ENCODE measurements at places on chromosomes 3 and 15.

GRCh38 chr3:128075522-128076482, 23.6 kb downstream of the SEC61A1 start:
- no peak for DNase-seq

- no peak for DNase-seq
These were observed 259.9 kb downstream of the PLCL2 start for GRCh38 chr3:17144665-17144993.

DNA sequence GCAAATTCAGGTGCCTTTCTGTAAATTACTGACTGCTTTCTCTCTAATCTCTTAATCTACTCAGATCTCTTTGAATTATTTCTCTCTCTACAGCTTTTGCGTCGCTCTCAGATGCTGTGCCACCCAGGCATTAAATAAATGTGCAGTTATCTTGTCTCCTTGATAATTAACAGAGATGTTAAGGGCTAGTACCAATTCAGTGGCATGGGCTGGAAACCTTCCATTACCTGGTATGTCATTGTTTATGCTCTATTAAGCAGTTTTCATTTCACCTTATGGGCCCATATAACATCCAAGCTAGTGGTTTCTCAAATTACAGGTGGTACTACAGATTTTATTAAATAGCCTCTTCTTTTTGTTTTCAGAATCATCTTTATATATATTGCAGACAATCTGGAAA, 66.0 kb downstream of the PEX5L start:
- DNase-seq = no peak

- no peak for DNase-seq
These were observed 16.4 kb upstream of the SLC35G2 start for GRCh38 chr3:136802481-136802996.

- DNase-seq = no peak
These were observed 24.6 kb upstream of the GRIP2 start for GRCh38 chr3:14564741-14565140.

DNA sequence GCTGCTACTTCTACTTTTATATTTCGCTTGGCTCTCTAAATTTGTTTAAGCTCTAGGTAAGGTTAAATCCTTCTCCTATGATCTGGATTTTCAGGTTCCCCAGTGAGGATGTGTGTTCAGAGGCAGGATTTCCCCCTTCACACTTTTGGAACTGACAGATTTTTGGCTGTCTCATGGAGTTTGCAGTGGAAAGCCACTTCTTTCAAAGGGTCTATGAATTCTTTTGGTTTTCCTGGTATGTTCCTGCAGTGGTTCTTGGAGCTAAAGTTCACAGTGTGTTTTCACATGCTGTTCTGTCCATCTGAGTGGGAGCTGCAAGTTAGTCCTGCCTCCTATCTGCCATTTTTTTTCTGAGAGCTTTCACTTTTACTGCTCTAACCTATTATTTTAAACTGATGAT, 21.6 kb upstream of the TIGIT start:
- no peak for DNase-seq

- no peak for DNase-seq
These were observed 31.9 kb downstream of the SEC61A1 start for GRCh38 chr3:128083980-128084674.

- DNase-seq = no peak
These were observed 540.5 kb upstream of the ATP11B start for GRCh38 chr3:182252802-182253201.

DNA sequence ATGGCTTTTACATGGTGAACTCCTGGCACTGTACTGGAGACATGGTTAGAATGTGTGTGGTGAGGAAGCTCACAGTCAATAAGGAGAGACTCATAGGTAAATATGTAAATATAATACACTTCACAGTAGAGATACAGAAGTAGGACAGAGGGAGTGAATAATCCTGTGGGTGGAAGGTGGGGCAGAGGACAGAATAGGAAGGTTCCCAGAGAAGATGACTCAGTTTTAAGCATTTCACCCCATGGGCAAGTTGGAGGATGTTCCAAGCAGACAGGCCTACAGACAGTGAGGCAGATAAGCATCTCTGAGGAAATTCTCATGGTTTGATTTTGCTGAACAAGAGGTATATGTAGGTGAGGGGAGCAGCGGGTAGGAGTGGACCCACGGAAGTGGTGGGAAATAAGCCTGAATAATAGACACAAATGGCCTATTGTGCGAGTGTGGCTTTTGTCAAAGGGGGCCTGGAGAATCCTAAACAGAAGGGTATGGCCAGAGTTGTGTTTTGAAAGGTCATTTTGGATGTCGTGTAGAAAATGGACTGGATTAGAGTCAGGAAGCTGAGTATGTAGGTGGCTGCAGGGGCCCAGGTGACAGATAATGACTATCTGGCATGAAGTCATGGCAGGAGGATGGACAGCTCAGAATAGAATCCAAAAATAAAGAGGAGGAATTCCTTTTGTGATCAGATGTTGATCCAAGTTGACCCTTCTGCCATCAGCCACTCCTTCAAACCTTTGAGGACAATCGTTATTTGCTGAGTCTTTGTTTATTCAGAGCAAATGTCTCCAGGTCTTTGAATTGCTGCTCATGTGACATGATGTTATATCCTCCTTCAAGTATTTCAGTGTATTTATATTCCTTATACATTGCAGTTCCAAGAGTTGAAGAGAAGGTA, 97.3 kb upstream of the THRB start:
- no peak for DNase-seq

DNA sequence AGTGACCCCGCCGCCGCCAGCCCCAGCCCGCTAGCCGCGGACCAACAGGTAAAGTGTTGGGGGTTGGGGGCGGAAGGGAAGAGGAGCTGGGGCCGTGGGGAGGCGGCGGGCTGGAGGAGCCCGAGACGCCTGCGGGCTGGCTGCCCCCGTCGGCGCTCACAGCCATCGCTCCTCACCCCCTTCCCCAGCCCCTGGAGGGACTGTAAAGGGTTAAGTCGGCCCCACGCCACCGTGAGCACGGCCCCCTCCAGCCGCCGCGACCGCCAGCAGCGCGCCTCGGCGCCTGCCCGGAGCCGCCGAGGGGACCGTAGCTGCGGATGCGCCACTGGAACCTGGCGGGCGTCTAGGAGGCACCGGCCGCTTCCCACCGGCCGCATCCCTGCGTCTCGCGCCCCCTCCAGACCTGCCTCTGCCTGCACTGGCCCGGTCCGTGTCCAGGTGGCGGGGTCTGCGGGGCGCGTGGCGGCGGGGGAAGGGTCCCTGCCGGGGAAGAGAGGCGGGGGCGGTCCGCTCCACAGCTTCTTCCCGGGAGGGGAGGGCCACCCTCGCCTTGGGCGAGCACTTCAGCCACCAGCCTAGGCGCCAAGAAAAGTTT, 522 bp downstream of the MED12L start:
- no peak for DNase-seq

GRCh38 chr3:43759938-43760337, 69.2 kb downstream of the ABHD5 start:
- DNase-seq = no peak

DNA sequence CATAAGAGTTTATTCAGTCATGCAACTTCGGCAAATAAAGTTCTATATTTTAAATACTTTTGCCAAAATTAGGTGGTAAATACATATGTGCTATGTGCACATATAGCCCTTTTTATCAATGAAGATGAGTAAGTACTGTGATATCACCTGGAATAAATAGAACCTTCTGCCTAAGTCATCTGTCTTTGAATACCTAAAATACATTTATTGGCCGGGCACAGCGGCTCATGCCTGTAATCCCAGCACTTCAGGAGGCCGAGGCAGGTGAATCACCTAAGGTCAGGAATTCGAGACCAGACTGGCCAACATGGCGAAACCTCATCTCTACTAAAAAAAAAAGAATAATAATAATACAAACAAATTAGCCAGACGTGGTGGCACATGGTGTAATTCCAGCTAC, 73.8 kb upstream of the FLNB start:
- no peak for DNase-seq

DNA sequence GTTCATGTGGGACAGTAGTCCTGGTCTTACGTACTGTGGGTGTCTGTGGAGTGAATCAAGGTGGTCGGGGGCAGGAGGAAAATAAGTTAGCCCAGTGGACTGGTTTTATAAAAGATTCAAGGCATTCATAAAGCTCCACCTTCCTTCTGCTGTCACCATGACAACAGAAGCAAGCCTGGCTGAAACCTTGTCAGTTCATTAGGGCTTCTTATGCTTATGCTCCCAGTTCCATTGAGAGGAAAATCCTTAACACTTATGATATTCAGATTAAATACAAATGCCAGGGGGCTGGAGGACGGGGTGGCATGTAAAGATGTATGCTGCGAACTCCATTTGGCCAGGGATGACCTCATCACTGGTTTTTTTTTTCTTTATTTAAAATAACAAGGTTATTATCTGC, 283.1 kb upstream of the ATP10A start:
- DNase-seq = no peak

GRCh38 chr3:151410891-151411559, 26.5 kb upstream of the P2RY12 start:
- DNase-seq = no peak

GRCh38 chr15:51302480-51302879, 35.9 kb downstream of the CYP19A1 start:
- no peak for DNase-seq

GRCh38 chr3:39329493-39329892, at the start of gene CCR8:
Gene CCR8, plus strand, starts transcription at chr3:39329709. Its CDS starts 2,623 bp downstream, at chr3:39332332.
- no peak for DNase-seq

DNA sequence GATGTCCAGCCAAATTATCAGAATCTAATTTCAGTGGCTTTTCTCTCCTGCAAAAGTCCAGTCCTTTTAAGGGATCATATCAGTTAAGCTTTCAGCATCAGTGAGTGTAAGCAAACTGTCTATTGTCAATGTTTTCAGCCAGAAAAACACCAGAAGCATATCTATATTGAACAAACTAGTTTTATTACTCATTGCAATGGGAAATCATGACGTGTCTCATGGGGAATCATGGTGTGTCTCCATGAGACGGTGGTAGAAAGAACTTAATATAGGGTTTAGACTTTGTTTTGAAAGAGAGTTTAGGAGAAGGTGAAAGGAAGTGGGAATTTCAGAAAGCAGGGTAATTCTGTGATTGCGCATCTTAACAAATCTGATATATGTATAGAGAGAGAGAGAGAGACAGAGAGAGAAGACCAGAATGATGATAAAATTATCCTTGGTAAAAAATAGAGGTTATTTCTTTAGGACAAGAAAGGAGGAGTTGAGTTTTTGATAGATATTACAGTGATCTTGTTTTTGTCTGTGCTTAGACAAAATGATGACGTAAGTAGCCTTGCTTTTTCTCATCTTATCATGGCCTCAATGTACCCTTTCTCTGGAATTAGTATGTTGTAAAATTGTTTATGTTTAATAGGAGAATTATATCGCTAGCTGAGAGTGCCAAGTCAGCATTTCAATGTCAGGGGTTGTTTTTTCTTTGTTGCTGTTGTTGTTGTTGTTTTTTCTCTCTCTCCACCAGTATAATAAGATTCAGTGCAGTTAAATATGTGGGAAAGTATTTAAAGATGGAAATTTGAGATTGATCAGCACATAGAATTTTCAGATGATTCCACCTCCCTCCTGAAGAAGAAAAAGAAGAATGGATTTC, 129.9 kb upstream of the OSTN start:
- DNase-seq = no peak

GRCh38 chr3:64890006-64890405, 202.2 kb upstream of the ADAMTS9 start:
- DNase-seq = no peak

GRCh38 chr15:100211855-100212850, 129.6 kb downstream of the ADAMTS17 start:
- DNase-seq = no peak

DNA sequence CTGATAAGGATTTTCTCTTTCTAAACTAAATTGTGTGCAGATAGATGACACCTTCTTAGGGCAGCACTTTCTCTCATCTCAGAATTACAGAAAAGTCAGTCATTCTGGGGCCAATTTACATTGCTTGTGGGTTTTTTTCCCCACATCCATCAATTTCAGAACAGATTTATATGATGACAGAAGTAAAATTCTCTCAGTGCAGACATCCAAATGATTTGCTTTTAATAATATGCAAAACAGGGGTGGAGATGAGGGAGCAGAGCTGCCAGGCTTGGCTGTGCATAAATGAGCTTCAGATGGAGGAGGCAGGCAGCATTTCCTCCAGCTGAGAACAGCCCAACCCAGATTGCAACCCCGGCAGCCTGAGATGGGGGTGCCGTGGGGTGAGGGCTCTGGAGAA, 44.0 kb downstream of the EDEM1 start:
- DNase-seq = no peak

GRCh38 chr3:111531446-111531845, 10.6 kb upstream of the CD96 start:
- DNase-seq = no peak

DNA sequence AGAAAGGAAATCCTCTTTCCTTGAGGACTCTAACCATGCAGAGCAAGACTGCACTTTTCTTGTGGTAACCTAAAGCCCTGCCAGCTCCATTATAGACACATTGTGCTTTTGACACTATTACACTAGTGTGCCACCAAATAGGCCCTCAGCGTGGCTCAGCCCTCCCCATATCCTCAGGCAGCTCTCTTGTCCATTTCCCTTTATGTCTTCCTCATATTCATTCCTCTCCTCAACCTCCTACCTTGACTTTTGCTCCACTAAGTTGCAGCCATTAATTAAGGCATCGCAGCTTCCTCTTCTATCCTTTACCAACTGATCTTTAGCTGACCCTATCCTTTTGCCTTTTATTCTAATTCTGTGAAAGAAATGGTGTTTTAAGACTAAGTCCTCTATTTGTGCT, 3.7 kb downstream of the ATG7 start:
- DNase-seq = no peak

DNA sequence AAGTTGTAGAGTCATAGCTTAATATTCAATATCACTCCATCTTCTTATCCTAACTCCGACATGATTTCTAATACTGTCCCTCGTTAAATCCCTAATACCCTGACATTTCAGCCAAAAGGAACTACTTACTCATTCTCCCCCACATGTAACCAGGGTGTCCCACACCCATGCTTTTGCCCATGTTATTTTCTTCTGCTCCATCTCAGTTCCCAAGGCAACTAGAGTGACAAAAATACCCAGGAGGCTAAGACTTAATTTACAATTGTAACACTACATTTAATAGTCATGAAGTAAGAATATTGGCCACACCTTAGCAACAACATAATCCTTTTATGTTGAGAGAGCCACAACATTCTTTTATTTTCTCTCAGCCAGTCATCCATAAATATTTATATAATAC, 248.5 kb upstream of the TGFBR2 start:
- DNase-seq = no peak

DNA sequence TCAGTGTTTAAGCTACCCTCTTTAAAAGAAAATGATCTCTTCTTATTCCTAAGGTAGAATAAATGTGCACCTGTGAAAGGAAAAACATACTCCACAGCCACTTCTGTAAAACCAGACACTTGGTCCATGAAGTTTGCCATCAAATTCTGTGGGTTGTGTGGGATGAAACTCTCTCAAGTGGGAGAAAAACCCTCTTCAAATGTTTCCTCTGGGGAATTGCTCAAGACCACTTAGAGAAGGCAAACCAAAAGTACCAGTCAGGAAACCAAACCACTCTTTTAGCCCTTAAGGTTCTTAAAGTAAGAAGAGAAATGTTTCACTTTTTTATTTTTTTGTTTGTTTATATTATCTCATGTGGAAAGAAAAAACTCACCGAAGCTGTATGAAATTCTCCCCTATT, 1.2 kb downstream of the COL8A1 start:
- no peak for DNase-seq

Measured in NCI-H1694 (cell line).